ENCODE measurements at places on chromosomes 3 and 15. TPM values are rescaled to one million over a fixed set of nuclear protein-coding genes. Genes with fewer than 3 reads are reported as not detected.

DNA sequence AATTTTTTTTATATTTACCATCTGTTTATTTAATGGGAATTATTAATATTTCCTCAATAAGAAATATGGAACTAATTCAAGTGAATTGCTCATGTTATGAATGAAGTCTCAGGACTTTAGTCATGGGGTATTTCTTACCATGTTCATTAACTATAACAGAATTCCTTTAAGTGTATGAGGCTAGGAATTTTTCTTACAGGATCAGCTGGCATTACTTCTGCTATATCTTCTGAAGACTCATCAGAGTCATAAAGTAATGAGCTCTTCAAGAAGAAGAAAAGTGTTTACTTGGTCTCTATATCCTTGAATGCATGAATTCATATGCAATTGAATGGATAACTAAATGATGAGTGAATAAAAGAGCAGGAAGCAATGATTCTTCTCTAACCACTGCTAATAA, 486.8 kb upstream of the THBS1 start:
- DNase-seq = no peak

DNA sequence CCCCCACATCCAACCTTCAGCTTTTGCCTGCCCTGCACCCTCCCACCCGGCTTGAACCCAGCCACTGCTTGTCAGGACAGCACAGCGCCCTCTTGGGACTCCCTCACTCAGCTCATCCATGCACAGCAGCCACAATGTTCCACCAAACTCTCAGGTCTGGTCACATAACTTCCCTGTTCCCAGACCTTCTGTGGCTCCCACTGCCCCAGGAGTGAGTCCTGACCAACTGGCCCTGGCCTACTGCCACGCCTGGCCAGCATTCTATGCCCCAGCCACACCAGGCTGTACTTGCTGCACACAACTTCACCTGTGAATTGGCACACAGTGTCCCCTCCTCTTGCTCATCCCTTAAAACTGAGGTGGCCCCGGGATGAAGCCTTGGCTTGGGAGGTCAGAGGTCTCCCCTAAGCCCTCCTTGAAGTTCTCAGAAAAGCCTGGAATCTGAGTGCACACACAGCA, 21.0 kb downstream of the PLXNB1 start:
- no peak for DNase-seq

DNA sequence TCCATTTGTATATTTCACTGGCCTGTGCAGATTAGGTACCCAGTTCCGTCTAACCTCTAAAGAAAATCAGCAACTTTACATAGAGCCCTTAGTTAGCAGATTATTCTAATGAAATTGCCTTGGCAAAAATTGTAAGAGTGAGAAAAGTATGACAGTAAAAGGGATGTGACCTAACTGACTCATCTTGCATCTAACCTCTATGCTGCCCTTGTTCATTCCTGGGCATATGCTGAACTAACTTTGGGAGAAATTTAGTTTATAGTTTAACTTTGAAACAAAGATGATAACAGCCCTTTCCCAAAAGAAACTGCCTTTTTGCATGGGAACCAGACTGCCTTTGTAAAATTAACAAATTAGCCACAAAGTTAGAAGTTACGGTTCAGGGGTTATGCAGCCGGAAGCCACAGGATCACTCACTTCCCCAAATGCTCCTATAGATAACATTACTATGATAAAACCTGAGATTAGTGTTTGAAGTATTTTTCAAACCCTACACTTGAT, 839.8 kb upstream of the ALCAM start:
- DNase-seq = no peak

DNA sequence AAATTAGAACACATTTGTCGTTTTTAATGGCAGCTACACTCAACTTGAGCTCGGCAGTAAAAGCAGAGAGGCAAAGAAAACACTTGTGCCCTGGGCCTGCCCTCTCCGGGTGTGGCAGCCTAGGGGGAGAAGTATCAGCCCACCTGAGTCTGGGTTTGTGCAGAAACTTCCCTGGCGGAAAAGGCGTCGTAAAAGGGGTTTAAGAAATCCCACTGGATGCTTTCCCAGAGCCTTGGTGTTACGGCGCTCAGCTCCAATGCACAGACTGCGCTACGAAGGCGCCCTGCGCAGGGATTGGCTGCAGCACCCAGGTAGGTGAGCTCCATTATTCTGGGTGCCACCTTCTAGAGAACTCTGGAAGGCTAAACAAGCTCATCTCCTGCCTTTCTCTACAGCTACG, 461.5 kb upstream of the NR2F2 start:
- DNase-seq = no peak

GRCh38 chr3:23086831-23087230, 116.3 kb upstream of the UBE2E2 start:
- no peak for DNase-seq

- no peak for DNase-seq
These were observed 106.8 kb downstream of the VPS8 start for GRCh38 chr3:184918750-184919149.

GRCh38 chr3:81152156-81152555, 609.3 kb downstream of the GBE1 start:
- no peak for DNase-seq

GRCh38 chr3:174342941-174343501, 516.1 kb upstream of the NAALADL2 start:
- no peak for DNase-seq

GRCh38 chr3:140443073-140443472, 234.8 kb upstream of the TRIM42 start:
- no peak for DNase-seq

- no peak for DNase-seq
These were observed 360.9 kb upstream of the TRIM42 start for GRCh38 chr3:140316868-140317400.

GRCh38 chr3:70979983-70980645, 603.4 kb downstream of the FOXP1 start:
- DNase-seq = no peak

DNA sequence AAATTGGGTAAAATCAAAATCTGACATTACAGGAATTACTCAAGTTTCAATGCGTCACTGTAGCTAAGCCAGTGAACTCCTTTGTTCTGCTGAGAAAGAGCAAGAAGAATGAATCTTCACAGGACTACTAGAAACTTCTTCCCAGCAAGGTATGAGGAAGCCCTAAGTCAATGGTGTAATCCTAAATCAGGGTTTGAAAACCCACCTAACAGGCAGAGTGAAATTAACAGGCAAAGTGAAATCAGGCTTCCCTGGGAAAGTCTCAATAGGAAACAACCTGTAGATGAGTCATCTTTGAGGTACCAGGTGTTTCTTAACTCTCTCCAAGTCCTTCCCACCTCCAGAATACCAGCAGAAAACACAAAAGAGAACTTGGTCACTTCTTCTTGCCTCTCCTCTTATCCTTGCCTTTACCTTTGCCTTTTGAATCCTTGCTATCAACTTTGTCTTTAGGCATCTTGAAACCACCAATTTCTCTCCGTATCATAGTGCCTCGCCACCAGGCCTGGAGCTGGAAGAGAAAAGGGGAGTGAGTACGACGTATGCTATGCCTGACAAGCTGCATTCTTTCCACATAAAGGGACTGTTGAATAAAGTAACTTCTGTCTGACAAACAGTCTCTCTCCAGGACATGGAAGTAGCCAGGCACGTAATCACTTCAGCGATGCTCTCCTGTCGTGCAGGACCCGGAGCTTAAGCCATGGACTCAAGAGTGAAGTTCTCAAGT, 60.6 kb upstream of the RPL35A start:
- no peak for DNase-seq

Gene SCN11A
- total RNA-seq = 0.13 TPM

Gene EXD1
- total RNA-seq = under 0.01 TPM

Gene TTLL13
- 0.13 TPM for total RNA-seq

Gene HTR3E
- total RNA-seq = not detected

Gene DUOXA2
- not detected for total RNA-seq

Gene MORC1
- total RNA-seq = not detected

Gene SMAD6
- total RNA-seq = 7.5 TPM

Gene ASB14
- total RNA-seq = not detected

Gene CIB1
- total RNA-seq = 47.3 TPM

Gene TOP2B
- 60.1 TPM for total RNA-seq

All from dermis microvascular lymphatic vessel endothelial cell (primary cell).